ENCODE measurements at places on chromosomes 3 and 15.

DNA sequence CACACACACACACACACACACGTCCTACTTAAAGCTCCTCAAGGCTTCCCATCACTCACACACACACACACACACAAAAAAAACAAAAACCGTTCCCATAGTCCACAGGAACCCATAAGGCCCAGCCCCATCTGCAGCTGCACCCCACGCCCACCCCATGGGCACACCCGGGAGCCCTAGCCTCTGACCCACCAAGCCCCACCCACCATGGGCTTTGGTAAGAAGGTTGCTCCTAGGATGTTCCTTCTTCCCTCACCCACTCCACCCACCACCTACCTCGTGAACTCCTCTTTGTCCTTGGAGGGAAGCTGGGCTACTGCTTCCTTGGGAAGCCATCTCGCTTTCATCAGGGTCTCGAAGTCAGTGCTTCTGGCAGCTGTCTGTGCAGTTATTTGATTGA is 115.1 kb downstream of the TPRA1 start:
- DNase-seq, result no peak

GRCh38 chr15:64643685-64644084 is 131.7 kb downstream of the RBPMS2 start:
- DNase-seq, result no peak

DNA sequence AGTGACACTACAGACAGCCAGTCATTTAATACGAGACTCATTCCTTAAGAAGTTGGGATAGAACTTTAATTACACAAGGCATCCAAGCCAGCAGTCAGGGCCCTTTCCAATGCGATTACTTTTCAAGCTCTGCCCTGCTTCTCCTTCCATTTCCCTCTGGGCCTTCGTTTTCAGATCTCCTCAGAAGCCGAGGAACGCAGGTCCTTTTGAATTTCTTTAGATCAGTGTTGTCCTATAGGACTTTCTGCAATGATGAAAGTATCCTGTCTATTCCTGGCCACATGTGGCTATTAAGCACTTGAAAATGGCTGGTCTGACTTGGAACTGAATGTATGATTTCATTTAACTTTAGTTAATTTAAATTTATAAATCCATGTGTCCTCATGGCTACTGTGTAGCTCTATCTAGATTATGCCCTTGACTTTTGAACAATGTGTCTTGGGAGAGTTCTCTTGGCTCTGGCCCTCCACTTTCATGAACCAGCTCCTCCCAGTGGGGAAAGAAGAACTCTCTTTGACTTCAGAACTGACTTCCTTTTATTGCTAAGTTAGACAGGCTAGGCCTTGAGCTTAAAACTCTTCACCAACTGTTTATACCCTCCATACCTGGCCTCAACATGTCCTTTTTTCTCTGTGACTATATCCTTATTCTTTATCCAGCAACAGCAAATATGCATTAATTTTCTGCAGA is 22.6 kb downstream of the TGFBR2 start:
- DNase-seq, result no peak

- no peak for DNase-seq
Measured at GRCh38 chr15:81331600-81331999, 7.7 kb upstream of the STARD5 start.

DNA sequence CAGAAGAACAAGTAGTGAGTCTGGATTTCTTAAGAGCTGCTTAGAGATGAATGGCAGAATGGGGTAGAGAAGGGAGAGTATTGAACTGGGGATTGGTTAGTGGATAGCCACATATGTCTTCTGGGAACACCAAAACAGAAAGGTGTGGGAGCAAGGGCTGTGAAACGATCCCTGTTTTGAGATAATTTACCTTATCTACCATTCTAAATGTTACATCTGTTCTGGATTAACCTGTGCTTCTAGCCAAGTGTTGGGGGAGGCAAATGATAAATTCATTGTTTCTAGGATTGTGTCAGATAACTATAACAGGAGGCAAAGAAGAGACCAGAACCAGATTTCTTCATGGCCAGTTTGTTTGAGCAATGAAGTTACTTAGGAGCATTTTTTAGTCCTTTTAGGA is 8.4 kb downstream of the NR1D2 start:
- no peak for DNase-seq

DNA sequence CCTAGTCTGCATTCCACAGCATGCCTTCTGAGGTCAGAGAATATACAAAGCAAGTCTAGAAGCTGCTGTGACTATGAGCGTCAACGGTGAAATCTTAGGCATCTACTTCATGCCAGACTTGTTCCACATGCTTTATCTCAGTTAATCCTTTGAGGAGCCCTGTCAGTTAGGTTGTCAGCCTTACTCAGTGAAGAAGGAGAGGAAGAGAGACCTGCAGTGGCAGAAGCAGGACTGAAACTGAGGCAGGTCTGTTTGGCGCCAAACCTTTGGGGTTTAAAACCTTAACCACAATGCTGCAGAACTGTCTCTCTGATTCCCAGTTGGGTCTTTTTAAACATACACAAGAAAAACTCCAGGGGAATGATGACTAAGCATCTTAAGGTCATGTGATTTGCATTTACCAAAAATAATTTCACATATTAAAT is 139.0 kb upstream of the LIPC start:
- DNase-seq, result no peak

GRCh38 chr3:55875113-55875512 is 388.0 kb upstream of the WNT5A start:
- DNase-seq, result no peak

- no peak for DNase-seq
Measured at GRCh38 chr3:182243625-182244024, 531.9 kb downstream of the SOX2 start.

- DNase-seq, result no peak
Measured at GRCh38 chr15:75662823-75663519, 15.3 kb downstream of the SNX33 start.

- DNase-seq, result no peak
Measured at GRCh38 chr15:100651253-100651652, 48.9 kb downstream of the ASB7 start.

DNA sequence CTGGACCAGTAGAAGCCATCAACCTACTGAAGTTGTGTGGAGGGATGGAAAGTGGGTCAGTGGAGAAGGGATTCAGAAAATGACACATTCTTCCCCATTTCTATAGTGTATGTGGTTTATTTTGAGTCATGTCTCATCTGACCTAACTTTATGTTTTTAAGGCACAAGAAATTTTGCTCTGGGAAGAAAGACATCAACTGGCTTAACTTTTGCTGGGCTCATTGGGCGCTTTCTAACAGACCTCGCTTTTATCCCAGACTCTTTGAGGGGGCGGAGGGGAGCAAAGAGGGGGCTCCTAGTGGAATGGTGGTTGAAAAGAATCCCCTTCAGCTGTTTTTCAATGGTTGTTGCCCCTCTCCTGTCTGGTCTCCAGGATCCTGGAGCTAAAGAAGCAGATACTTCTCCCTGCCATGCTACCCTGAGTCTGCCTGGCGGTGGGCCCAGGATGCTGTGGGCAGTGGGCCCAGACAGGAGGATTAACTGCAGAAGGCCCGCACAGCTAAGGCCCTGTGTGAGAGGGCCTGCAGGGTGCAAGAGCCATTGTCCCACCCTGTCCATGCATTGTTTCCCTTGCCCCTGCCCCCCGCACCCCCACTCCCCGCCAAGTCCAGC is 14.5 kb downstream of the CSRNP1 start:
- DNase-seq, result no peak

- DNase-seq, result no peak
Measured at GRCh38 chr15:93288728-93289294, 199.8 kb upstream of the RGMA start.

DNA sequence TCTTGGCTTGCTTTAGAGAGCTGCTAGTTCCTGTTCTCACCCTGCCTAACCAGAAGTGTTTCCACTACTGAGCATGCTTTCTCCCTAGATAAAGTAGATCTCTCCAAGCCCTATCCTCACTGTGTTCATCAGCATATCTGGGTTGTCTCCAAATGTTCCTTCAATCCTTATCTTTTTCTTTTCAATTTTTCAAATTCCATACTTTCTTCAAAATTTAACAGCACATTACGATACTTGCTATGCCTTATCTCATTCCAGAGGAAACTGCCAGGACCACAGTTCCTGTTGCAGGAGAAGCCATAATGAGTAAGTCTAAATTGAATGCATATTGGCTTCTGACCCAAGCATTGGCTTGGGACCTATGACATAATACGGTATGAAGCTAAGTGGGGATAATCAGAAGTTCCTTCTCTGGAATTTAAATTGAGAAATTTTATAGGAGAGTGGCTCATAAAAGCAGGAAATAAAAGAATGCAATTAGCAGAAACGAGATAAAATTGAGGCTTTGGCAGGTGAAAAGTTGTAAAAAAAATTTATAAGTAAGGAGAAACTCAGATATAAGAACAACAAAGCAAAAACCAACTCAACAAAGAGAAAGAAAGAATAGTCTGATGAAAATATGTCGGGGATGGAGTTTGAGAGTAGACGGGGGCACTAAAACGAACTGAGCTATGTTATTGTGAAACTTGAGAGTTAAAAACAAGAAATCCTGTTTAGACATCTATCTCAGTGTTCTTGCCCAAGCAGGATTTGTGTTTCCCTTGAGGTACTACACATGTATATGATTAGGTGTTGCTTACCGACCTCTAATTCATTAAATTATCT is 631.7 kb upstream of the CCDC54 start:
- DNase-seq, result no peak

DNA sequence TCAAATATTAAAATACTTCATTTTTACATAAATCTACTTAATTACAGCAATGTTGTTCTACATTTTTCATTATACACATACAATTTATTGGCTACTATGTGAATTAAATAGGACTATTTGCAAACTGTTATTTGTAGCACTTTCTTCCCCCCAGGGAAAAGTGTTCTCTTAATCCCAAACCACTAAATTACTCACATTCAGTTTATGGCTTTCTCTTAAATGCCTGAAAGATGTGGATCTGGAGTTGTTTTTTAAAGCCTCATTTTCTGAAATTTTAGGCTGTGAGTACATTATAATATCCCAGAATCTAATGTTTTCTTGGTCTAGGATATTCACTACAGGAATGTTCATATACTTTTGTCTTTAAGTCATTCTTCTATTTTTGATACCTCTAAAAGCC is 32.7 kb downstream of the PRTG start:
- no peak for DNase-seq

GRCh38 chr3:145906755-145907154 is 254.2 kb downstream of the PLOD2 start:
- no peak for DNase-seq

DNA sequence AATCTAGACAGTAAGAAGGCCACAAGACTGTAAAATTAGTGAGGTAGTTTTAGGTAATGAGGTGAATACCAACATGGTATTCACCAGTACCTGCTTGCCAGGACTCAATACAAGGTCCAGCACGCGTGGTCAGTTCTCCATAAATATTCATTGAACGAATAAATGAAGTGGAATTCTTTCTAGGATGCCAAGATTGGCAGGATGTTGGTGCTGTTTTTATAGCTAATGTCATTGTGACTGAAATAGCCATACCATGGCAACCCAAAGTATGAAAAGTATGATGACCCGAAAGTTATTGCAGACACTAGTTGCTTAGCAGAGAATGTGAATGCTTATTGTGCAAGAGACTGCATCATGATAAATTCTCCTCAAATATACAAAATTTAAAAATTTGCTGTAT is 307.2 kb downstream of the KCNH8 start:
- no peak for DNase-seq

DNA sequence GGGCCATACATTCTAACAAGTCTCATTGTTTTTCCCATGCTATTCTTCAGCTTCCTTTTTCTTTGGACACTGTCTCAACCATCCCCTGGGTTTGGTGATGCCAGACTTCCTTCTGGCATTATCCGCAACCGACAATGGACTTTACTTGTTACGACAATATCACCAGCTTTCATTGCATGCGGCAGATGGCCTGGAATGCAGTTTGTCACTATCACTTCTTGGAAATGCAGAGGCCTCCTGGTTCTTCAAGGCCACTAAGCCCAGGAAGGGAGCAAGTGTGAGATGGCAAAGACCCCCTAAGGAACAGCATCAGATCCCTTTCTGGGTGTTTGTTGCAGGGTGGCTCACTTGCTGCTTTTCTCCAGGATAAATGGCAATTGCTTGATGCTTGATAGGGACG is 128.6 kb downstream of the PTPRG start:
- no peak for DNase-seq

GRCh38 chr3:115403786-115404185 is 219.5 kb upstream of the GAP43 start:
- DNase-seq, result no peak
